Left renal cortex interstitium (tissue), 4 donors: ENCODE measurements at places on chromosomes 7 and 10.

GRCh38 chr7:5310822-5311405 lies 28.2 kb downstream of the SLC29A4 start:
- no peak for DNase-seq

- no peak for DNase-seq
Observed at GRCh38 chr7:43648473-43649406, 65.8 kb downstream of the STK17A start.

DNA sequence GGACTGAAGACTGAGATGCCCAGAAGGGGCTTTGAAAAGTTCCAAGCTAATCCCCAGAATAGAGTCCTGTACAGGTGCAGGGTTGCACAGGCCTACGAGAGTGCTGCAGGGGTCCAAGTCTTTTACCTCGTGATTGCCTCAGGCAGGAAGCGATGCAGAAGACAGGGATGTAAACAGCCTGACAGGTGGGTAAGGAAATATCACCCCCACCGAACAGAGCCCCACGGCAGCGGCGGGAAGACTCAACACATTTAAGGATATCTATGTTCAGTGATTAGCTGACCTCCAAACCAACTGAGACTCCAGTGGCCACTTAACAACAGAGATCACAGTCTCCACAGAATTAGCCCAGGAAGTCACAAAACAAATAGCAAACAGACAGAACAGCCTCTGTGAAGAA lies 73.9 kb upstream of the VIPR2 start:
- DNase-seq: no peak

DNA sequence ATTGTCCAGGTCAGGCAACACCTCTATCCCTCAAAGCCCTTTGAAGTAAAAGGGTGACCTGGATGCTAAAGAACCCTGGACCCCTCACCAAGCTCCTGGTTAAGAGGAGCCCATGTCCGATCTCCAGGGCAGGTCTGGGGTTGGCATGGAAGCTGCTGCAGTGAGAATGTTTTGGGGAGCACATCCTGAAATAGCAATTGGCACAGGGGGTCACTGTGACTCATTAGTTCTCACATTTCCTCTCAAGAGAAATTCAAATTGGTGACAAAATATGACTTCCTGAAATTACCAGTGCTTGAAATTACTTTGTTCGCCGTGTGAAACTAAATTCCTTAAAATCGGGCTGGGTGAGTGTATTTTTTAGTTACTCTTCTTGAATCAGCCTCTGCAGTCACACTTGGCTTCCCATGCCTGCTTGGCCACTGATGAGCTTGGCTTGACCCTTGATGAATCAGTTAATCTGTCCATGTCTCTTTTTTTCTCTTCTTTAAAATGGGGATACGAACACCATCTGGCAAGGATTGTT lies 18.8 kb upstream of the ARHGAP22 start:
- DNase-seq: no peak
